ENCODE measurements at places on chromosomes 2 and 18.

GRCh38 chr2:199136681-199137080 is 321.1 kb downstream of the SATB2 start:
- no peak for DNase-seq

DNA sequence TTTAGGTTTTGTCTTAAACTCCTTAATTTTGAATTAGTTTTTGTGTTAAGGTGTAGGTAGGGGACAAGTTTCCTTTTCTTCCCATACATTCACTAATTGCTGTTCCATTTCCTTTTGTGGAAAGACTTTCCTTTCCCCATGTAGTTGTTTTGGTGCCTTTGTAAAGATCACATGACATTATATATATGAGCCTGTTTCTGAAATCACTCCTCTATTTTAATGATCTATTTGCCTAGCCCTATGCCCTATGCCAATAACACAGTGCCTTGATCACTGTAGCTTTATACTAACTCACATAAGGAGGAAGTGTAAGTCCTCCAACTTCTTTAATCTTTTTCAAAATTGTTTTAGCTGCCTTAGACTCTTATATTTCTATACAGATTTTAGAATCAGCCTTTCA is 211.9 kb downstream of the PPP1R1C start:
- no peak for DNase-seq

GRCh38 chr18:13256444-13257305 is 38.1 kb downstream of the LDLRAD4 start:
- peak; percentile 64 for DNase-seq

DNA sequence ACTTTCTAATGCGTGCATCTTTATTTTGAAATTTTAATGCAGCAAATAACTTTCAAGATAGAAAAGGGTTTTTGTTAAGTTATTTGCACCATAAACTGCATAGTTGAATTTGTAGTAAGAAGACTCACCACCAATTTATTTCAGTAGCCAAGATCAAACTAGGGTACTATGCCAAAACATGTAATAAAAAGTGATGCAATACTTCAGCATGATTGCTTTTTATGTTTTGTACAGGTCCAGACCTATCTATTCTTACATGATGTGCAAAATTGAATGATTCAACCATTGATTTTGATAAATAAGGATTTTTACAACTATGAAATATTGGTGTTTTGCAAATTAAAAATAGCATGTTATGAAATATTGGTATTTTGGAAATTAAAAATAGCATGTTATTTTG is 26.7 kb downstream of the AGPS start:
- no peak for DNase-seq

DNA sequence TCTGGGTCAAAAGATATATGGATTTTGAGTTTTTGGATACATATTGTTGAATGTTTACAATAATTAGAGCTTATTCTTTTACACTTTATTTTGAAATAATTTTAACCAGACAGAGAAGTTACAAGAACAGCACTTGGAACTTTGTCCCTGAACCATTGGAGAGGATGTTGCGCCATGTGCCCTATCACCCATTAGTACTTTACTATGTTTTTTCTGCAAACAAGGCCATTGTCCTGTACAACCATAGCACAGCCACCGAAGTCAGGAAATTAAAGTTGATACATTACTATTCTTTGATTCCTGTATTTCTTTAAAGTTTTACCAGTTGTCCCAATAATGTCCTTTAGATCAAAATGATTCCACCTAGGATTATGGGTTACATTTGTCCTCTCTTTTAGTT is 188.8 kb downstream of the ACKR3 start:
- no peak for DNase-seq

DNA sequence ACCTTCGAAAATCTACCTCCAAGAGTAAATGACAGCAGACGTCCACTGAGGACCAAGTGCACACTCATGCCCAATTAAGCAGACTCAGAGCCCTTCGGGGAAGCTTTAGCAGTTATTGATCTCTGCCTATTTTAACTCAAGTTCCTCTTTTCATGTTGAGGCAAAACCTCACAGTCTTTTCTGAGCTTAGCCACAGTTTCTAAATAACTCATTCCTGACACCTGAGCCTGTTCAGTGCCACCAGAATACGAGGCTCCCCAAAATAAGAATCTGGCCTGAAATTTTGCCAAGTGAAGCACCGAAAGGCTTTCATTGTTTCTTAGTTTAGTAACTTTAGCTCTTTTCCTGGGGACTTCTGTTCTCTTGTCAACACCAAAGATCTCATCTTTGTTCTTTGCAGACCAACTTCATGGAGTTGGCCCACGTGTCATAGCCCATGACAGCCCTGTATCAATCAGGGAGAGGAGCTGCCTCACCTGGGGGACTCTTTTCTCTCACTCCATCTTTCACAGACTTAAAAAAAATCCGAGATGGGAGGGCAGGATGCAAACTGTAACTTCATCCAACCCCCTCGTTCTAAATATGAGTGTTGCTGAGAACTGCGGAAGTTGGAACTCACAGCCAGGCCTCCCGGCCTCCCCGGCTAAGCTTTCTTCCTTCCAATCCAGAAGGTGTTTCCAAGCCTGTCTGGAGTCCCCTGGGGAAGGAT is 22.2 kb downstream of the INPP5D start:
- DNase-seq: no peak

GRCh38 chr2:80281049-80281448 is 23.5 kb downstream of the LRRTM1 start:
- DNase-seq: no peak

Data from brain (organoid and tissue), 16 donors.